ENCODE measurements at places on chromosomes 7 and 10. TPM values are rescaled to one million over a fixed set of nuclear protein-coding genes. Genes with fewer than 3 reads are reported as not detected.

Gene AGR2
- total RNA-seq: not detected

Gene ZFAND4
- total RNA-seq: 23.8 TPM

Gene SAP25
- total RNA-seq: 3.1 TPM

Gene FRMD4A
- total RNA-seq: 39.8 TPM

Gene CRHR2
- total RNA-seq: 0.44 TPM

Gene LRRC61
- 19.3 TPM for total RNA-seq

Gene SPDYE9
- total RNA-seq: not detected

Gene CYP3A7
- not detected for total RNA-seq

Gene CLRN3
- not detected for total RNA-seq

Gene KLF14
- total RNA-seq: 1.5 TPM

Gene CCL24
- total RNA-seq: not detected

Gene C10orf120
- not detected for total RNA-seq

Gene SPDYE8
- not detected for total RNA-seq

Gene LIPN
- not detected for total RNA-seq

Gene FAM24B
- total RNA-seq: 2.8 TPM

Gene ABCB1
- total RNA-seq: 22.9 TPM

Gene AOAH
- 7.7 TPM for total RNA-seq

Gene SORCS1
- total RNA-seq: 85.0 TPM

Gene IFIT3
- total RNA-seq: 10.9 TPM

Gene MAD1L1
- 64.5 TPM for total RNA-seq

Gene GATA3
- total RNA-seq: not detected

Gene POM121C
- total RNA-seq: 28.5 TPM

Gene MYO3A
- not detected for total RNA-seq

Gene DKK1
- 28.2 TPM for total RNA-seq

Gene LFNG
- 11.0 TPM for total RNA-seq

Gene GJD4
- total RNA-seq: not detected

Gene C7orf33
- not detected for total RNA-seq

Gene SAMD9L
- 14.4 TPM for total RNA-seq

Gene KIF11
- under 0.01 TPM for total RNA-seq

Gene RHOBTB1
- total RNA-seq: 5.9 TPM

Gene LHFPL3
- not detected for total RNA-seq

Gene PCBD1
- total RNA-seq: 42.9 TPM

Gene FRA10AC1
- total RNA-seq: 16.7 TPM

Gene FAM25G
- total RNA-seq: not detected

Gene LRMDA
- total RNA-seq: 17.2 TPM

Gene LIPK
- not detected for total RNA-seq

Gene ARMC3
- not detected for total RNA-seq

Gene CYP2C19
- not detected for total RNA-seq

Gene STOX1
- 3.5 TPM for total RNA-seq

Gene VWA2
- total RNA-seq: 1.2 TPM

Gene DNAJC30
- 5.2 TPM for total RNA-seq

Gene CPA2
- not detected for total RNA-seq

Gene MRC1
- 34.3 TPM for total RNA-seq

Gene CYP26A1
- not detected for total RNA-seq

Gene FAS
- total RNA-seq: 19.2 TPM

Gene CNPY1
- total RNA-seq: 0.30 TPM

Gene SHTN1
- total RNA-seq: 16.3 TPM

Gene FAM149B1
- total RNA-seq: 25.5 TPM

Gene DMBT1
- total RNA-seq: not detected

Gene TRDMT1
- 14.7 TPM for total RNA-seq

Gene NUDCD3
- total RNA-seq: 51.7 TPM

Gene ARHGEF5
- total RNA-seq: 11.0 TPM

Gene TMEM196
- total RNA-seq: not detected
